Stimulated activated CD8-positive, alpha-beta memory T cell treated with anti-CD3 and anti-CD28 coated beads, Interleukin-12 subunit alpha, Interleukin-12 subunit beta, amount 100 ng/mL, for 4 hours (primary cell): ENCODE measurements at places on chromosomes 6 and 20.

- no peak for DNase-seq
These were observed 3.1 kb downstream of the PBOV1 start for GRCh38 chr6:138215093-138215782.

- DNase-seq, result no peak
These were observed at the start of gene MARCKS for GRCh38 chr6:113856625-113857555. Gene MARCKS (plus strand): TSS chr6:113857345. CDS start chr6:113857746, 401 bp downstream.

GRCh38 chr6:69917834-69918233 lies 51.5 kb downstream of the COL19A1 start:
- DNase-seq, result no peak

DNA sequence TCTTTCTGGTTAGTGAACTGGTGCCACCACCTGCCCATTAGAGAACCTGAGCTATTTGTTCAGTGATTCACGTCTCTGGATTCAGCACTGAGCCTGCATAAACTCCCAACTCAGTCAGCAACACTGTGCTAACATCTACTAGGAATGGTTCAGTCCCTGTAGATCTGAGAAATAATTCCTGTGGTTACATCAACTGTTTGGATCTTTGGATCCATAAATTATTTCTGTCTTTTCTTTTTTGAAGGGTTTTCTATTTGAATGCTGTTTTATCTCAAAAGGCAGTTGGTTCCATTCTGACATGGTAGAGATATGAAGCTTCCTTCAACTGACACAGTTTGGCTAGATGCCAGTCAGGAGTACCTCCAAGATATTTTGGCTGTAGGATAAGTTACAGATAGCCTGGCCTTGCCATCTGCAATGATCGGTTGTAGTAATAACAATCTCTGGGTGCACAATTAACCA lies 125.9 kb downstream of the TRMT11 start:
- DNase-seq, result no peak

GRCh38 chr20:42907730-42908129 lies 282.0 kb downstream of the PTPRT start:
- DNase-seq, result no peak

DNA sequence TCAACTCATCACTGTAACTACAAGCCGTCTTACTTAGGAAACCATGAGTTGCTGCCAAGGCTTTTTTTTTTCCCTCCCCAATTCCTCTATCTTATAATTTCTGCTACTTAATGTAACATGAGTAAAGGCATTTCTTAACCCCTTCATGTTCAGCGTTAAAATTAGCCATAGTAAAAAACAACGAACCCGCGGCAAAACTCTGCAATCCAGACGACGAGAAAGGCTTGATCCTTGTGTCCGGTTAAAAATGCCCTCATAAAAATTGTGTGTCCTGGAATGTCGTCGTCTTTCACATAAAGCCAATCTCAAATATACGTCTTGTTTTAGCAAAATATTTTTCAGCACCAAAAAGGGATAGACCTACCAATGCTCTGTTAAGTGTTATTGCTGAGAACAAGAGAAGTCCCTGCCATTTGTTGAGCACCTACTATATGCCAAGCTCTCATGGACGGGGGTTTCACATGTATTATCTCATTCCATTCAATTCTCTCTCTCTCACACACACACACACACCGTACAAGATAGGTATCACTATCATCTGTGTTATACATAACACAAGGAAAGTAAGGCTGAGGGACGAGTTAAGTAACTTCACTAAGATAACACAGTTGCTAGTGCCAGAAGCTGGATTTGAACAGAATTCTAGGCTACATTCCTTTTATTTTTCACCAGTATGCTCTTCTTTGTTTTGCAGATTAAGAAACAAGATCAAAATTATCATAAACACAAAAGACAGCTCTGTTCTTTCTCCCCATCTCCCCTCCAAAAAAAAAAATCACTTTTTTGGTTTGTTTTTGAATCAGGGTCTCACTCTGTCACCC lies 683 bp upstream of the ARHGAP18 start:
- DNase-seq, result no peak

- no peak for DNase-seq
These were observed 3.3 kb upstream of the ASXL1 start for GRCh38 chr20:32354592-32355416.

GRCh38 chr6:170497841-170498301 lies 55.2 kb downstream of the PSMB1 start:
- DNase-seq, result no peak

GRCh38 chr20:50517817-50518154 lies 7.6 kb downstream of the PTPN1 start:
- no peak for DNase-seq

DNA sequence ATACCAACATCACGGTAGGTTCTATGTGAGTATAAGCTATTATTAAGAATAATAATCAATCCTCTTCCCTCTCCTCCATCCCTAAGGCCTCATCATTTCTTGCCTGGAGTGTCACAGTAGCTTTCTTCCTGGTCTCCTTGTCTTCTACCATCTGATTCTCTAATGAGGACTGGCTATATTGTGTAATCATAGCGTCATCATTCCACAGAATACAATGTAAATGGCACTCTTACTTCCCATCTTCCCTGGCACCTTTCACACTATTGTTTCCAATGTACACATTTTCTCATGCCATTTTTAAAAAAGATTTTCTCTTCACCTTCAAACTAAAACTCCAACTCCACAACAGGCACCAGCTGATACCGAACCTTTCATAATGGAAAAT lies 2.2 kb upstream of the BTN3A2 start:
- DNase-seq, result no peak

GRCh38 chr6:8069631-8070284 lies 5.6 kb upstream of the BLOC1S5 start:
- DNase-seq, result no peak

GRCh38 chr6:45651301-45651700 lies 273.6 kb upstream of the SUPT3H start:
- DNase-seq, result no peak

DNA sequence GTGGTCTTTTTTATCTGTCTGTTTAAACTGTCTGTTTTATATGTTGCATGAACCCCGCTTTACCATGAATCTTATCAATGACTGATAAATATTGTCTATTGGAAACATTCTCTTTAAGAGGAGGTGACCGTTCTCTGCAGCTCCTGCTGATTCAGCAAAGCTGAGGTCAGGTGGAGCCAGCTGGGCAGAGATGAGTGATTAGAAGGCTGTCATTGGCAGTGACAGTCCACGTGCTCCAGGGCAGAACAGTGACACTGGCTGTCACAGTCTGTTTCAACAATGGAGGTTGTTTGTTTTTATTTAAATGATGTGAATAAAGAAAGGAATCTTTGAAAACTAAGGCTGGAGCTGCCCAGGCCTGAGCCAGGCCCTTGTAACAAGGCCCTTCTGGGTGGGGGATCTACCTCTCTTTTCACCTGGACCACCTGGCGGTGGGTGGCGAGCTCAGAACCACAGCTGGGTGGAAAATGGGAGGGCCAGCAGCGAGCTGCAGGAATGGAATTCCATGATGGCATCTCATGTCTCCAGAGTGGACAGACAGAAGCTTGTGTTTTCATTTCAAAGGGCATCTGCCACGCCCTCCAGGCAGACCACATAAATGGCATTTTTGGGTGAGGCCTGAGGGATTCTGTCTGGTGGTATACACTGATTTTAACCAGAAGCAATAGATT lies 12.6 kb downstream of the SYNJ2 start:
- no peak for DNase-seq

- DNase-seq, result no peak
These were observed 98.6 kb upstream of the TAB2 start for GRCh38 chr6:149218915-149219314.

DNA sequence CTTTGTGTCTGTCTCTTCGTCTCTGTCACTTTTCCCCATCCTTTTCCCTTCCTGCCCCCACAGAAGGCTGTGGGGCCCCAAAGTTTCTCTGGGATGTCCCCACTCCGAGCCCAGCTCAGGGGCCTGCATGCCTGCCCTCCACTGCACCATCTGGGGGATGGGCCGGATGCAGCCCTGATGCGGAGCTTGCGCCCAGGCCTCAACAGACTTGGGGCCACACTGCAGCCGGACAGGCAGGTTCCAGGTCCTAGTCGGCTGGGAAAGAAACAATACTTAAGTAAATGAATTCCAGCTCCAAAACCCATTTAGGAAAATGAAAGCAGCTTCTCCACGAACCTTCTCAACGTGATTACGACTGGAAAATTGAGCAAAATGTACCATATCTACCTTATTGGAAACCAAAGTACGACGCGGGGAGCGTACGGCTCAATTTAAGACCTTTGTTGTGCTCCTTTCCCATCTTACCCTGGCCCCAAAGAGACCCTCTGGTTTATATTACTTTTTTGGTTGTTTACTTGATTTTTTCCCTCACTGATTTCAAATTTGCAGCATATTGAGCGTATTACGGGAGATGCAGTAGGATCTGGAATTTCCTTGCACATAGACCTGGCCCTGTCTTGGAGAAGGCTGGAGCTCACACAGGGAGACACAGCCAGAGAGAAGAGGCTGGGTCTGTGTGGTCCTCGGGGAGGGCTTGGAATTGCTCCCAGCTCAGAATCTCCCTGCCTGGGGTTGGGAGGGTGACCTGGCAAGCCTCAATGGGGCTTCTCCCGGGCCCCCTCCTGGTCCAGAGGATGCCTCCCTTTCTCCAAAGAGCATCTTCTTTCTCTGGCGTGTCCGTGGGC lies 8.0 kb downstream of the FOXC1 start:
- no peak for DNase-seq

- DNase-seq, result peak; percentile 27
These were observed 61.5 kb downstream of the GPX5 start for GRCh38 chr6:28586962-28587745.

GRCh38 chr6:148874698-148875293 lies 128.0 kb downstream of the UST start:
- DNase-seq, result no peak

DNA sequence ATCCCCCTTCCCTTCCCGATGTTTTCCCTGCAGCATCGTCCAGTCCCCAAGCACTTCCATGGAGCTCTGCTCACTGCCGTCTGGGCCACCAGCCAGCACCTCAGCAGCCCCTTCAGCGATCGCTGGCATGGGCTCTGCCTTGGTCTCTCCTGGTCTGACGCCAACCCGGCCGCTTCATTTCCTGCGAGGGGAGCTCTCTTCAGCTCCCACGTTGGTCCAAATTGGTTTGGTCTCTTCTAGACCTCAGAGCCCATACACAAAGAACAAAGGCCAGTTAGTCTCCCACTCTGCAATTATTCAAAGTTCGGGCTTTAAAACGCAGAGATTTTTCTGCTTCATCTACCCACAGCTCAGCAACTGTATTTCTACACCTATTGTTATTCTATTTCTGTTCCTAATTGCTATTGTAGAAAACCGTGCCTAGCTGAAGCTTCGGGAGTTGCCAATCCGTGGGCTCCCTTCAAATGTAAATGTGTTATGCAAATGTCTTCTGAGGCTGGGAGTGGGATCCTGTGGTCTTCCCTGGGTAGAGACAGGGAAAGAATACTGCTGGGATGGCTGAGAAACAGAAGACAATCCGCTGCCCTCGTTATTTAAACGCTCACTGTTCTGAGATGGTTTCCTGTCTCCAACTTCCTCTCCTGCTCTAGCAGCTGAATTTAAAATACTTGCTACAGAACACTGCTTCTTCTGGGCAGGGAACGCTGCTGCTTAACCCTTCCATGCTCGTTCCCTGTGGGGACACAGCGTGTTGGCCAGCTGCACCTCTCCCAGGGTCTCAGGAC lies 154.2 kb upstream of the QKI start:
- DNase-seq, result no peak

GRCh38 chr6:168037242-168037641 lies 39.8 kb downstream of the KIF25 start:
- no peak for DNase-seq

GRCh38 chr6:41077536-41077935 lies 4.8 kb downstream of the NFYA start:
- no peak for DNase-seq

DNA sequence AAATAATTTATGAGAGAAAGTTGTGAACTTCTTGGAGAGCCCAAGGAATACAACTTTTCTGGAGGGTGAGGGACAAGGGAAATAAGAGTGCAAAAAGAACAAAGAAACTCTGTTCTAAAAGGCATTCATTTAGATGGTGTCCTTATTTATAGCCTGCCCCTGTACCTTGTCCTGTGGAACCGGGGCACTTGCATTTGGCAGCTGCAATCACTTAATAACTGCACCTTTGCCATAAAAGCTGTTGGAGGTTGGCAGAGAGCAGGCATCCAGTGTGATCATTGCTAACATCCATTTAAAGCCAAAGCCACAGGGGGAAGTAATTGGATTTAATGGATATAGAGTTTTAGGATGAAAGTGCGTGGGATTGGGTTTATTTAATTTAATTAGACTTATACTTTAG lies 50.8 kb upstream of the SGK1 start:
- DNase-seq, result no peak
